ENCODE measurements at places on chromosomes 3 and 15. TPM values are rescaled to one million over a fixed set of nuclear protein-coding genes. Genes with fewer than 3 reads are reported as not detected.

DNA sequence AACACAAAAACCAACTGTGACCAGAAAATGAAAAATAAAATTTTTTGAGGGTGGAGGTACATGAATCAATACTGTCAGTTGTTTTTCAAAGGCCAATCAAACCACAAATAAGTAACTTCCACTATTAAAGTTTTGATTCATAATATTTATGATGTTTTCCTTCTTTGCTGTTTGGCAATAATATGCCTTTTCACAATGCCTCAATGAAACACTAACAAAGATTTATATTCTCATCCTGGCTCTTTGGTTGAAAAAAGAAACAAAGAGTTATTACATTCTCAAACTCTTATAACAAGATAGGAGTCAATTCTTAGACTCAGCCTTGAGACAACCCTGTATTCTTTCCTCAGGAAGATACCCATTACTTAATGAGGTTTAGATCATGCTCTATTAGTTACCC lies 63.1 kb downstream of the C3orf70 start:
- no peak for DNase-seq

Gene FAM227B
- total RNA-seq, result 13.0 TPM

DNA sequence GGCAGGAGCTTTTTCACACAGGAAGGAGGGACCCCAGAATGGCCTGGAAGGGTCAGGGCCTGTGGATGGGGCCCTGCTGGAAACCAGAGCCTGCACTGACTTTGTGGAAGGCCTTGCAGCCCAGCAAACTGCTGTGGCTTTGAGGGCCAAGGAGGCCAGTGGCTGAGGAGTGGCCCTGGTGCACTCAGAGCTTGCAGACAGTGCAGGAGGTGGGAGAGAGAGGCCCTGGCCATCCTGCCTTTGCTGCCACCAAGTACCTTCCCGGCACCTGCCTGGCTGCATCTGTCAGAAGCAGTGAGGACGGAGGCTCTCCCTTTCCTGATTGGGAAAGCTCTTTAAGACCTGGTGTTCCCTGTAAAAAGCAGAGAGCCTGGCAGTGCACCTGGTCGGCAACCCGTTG lies 6.4 kb downstream of the PSTPIP1 start:
- DNase-seq, result no peak

GRCh38 chr3:48595526-48596121 lies 495 bp upstream of the COL7A1 start:
- DNase-seq, result peak; percentile 43

- no peak for DNase-seq
Measured at GRCh38 chr15:58243070-58243469, 104.9 kb downstream of the AQP9 start.

DNA sequence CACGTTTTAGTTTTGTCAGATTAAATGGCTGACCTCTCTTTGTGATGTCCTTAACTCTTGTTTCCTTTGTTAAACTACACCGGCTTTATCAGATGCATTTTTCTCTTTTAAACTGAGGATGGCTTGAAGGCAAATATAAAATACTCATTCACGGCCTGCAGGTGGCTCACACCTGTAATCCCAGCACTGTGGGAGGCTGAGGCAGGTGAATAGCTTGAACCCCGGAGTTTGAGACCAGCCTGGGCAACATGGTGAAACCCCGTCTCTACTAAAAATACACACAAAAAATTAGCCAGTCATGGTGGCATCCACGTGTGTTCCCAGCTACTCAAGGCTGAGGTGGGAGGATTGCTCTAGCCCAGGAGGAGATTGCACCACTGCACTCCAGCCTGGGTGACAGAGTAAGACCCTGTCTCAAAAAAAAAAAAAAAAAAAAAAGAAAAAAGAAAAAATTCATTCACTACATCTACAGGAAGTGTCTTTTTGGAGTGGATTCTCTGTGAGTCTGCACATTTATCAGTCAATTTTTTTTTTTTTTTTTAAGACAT lies 34.7 kb upstream of the SACM1L start:
- DNase-seq, result no peak

GRCh38 chr3:102223132-102223531 lies 211.7 kb upstream of the ZPLD1 start:
- no peak for DNase-seq

DNA sequence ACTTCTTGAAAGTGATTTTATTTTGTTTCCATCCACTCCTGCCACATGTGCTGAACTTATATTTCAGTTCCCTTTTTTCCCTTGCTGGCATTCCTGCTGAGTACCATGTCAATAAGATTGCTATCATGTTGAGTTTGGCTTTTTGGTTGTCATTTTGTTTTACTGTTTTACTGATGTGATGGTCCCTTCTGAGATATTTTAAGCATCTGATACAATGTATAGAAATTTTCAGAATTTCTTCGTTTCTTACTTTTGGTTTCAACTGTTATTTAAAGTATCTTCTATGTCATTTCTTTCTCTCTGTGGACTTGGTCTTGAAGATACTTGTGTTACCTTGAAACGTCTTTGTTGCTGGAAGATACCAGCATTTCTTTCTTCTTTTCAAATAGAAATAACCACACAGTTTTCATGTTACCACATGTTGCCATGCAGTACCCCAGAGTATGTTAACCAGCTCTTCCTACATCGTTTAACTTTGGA lies 14.1 kb downstream of the SIDT1 start:
- DNase-seq, result no peak

- peak; percentile 19 for DNase-seq
Measured at GRCh38 chr3:47961815-47962606, 54.2 kb downstream of the MAP4 start.

DNA sequence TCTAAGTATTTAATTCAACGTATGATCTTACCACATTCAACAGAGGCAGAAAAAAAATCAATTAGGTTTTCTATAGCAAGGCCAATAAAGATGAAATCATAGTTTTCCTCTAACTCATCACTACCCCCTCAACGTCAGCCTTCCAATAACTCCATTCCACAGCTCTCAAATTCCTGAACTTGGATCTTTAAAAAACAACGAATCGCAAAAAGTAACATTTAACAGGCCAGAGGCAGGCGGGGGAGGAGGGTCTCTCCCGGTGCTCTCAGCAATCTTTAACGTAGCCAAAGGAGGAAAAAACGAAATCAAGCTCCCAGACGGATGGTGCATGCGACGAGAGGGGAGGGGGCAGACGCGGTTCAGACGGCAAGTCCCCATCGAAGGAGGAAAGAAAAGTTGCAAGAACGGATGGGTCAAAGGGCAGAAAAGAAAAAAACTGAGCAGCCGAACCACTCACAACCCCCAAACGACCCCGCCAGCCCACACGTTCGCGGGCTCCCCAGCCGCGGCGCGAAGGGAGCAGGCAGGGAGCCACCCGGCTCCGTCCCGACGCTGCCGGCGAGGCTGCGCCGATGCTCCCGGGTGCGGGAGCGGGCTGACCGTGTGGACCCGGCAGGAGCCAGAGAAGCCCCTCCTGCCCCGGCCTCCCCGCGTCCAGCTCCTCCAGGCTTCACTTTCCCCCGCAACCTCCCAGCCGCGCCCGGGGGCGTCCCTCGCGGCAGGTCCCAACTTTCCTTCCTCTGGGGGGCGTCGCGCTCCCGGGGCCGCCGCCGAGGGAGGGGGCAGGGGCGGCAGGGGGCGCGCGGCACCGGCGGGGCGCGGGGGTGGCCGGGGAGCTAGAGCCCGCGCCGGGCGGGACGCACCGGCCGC lies 703 bp downstream of the PEAK1 start:
- peak; percentile 19 for DNase-seq

DNA sequence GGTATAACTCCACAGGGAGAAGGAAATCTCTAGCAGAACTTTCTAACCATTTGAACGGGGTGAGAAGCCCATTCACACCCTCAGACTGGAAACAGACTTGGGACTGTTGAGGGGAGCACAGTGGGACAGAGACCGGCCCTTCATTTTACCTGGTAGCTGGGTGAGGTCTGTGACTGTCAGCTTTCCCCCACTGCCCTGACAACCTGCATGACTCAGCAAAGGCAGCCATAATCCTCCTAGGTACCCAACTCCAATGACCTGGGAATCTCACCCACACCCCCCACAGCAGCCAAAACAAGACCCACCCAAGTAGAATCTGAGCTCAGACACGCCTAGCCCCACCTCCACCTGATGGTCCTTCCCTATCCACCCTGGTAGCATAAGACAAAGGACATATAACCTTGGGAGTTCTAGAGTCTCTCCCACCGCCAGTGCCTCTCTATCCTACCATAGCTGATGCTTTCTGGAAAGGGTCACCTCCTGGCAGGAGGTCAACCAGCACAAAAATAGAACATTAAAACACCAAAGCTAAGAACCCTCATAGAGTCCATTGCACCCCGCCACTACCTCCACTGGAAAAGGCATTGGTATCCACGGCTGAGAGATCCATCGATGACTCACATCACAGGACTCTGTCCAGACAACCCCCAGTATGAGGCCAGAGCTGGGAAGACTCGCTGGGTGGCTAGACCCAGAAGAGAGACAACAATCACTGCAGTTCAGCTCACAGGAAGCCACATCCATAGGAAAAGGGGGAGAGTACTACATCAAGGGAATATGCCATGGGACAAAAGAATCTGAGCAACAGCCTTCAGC lies 28.0 kb downstream of the SENP7 start:
- no peak for DNase-seq

DNA sequence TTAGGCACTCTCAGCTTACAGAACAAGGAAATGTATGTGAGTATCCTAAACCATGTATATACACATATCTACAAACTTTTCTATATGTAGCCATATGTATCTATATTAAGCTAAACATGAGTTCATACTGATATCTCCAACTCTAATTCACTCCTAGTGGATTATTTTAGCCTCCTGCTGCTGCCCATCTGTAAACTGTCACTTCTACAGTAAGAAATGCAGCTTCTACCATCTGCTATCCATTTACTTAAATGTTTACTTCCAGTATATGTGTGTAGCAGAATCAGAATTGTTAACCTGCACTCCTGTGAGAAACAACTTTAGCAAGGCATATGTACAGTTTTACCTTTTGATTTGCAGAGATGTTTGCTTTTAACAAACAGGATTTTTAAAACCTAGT lies 478.5 kb upstream of the CBLB start:
- DNase-seq, result no peak

GRCh38 chr3:125068265-125068664 lies 12.5 kb upstream of the HEG1 start:
- no peak for DNase-seq

Gene SH2D7
- not detected for total RNA-seq

DNA sequence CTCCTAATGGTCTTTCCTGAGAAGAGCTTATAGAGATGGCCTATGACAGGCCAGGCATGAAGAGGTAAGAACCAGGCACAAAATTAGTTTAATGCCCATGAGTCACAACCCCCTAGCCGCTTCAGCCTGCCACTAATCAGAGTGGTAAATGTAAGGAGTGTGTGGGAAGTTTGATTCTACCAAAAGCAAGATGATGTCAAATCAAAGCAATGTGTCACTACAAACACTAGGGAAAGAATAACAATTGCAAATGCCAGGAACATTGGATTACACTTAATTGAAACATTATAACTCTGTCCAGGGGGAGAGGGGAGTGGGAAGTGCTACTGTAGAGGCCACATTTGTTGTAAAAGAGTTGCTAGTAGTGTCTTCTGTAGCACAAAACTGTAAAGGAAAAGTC lies 596.6 kb upstream of the AGTR1 start:
- no peak for DNase-seq

DNA sequence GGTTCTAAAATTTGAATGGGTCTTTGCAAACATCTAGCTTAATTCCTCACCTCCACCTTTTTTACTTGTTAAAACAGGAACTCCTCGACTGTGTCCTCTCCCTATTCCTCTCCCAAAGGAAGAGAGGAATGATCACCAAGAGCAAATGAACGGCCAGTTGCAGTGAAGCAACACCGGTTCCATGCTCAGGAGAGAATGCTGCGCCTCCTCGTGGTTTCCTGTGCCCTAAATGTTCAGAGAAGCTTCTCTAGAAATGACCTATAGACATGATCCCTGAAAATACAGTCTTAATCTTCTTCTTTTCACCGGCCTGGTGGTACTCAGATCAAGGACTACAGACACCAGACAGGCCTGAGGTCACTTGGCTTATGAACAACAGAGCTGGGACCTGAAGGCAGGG lies 65.1 kb upstream of the GUCA1C start:
- no peak for DNase-seq

Gene HYAL3
- total RNA-seq, result 2.7 TPM

- peak; percentile 46 for DNase-seq
Measured at GRCh38 chr3:11236588-11237461, 35.4 kb upstream of the ATG7 start.

DNA sequence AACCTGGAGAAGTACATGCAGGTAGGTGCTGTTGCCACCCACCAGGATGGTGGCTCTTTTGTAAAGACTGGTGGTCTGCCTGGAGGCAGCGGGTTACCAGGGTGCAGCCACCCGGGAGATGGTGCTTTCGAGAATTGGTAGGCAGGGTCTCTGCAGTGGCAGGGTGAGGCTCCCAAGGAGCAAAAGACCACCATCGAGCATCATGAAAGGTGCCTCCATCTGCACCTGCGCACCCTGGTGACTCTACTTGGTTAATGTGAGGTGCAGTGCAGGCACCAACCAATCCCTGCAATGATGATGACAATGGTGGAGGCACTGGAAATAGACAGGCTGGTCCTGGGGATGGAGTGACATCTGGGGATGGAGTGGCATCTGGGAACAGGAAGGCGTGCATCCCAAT lies 236.7 kb downstream of the ADAMTS17 start:
- DNase-seq, result no peak

GRCh38 chr3:127625821-127626220 lies 3.2 kb upstream of the PODXL2 start:
- no peak for DNase-seq

Gene NOP10
- 135 TPM for total RNA-seq

Gene ACAD9
- 33.3 TPM for total RNA-seq

DNA sequence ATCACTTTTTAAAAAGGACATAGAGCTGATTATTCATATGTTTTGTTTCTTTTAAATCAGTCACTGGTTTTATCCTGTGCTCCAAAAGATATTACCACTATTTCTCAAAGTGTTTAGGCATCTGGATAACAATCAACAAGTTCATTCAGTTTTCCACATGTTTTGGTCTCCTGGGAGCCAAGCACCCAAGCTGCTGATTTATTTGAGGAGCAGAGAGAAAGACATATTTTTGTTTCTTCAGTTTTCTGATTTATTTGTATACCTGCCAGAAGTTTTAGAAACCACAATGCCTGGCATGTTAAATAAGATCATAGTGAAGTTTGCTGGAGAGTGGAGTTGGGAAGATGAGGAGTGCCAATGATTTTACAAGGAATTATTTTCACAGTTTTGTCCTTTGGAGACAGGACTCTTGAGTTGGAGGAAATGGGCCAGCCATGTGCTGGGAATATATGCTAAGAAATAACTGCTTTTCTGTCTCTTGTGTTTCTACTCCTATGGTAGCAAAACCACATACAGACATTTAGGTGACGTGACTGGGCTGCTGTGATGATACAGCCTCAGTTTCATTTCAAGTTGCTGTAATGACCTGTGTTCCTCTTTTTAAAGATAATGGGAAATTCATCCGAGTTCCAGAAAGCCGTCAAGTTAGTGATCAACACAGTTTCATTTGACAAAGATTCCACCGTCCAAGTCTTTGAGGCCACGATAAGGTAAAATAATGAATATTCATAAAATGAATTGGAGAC lies 11.7 kb downstream of the EDEM1 start:
- no peak for DNase-seq

- DNase-seq, result no peak
Measured at GRCh38 chr15:42131826-42132806, 24.3 kb downstream of the PLA2G4F start.

- no peak for DNase-seq
Measured at GRCh38 chr15:98898122-98898521, 109.5 kb downstream of the PGPEP1L start.

GRCh38 chr3:52795298-52795900 lies 803 bp downstream of the ITIH3 start:
- DNase-seq, result no peak

GRCh38 chr3:141129541-141130011 lies 78.4 kb downstream of the SPSB4 start:
- no peak for DNase-seq
